ENCODE measurements at places on chromosomes 6 and 20.
A peak's percentile ranks its signal among the peaks of the same experiment; 100 is the strongest.

DNA sequence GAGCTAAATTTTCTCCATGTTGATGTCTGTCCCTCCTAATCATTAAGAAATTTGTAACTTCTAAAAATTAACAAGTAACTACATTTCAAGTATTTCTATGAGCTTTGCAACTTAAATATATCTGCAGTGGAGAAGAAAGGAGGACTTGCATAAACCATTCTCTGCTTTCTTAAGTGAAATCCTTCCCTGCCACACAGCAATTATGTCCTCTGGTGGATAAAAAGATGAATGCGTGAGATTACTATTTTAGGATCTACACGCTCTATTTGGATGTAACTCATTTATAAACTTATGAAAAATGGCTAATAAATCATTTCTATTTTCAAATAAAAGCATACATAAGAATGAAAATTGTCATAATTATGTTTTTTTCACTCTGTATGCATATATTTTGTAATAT is 338.0 kb upstream of the PTCHD4 start:
- DNase-seq, result no peak

GRCh38 chr6:133169901-133170300 is 71.3 kb upstream of the EYA4 start:
- DNase-seq, result no peak

DNA sequence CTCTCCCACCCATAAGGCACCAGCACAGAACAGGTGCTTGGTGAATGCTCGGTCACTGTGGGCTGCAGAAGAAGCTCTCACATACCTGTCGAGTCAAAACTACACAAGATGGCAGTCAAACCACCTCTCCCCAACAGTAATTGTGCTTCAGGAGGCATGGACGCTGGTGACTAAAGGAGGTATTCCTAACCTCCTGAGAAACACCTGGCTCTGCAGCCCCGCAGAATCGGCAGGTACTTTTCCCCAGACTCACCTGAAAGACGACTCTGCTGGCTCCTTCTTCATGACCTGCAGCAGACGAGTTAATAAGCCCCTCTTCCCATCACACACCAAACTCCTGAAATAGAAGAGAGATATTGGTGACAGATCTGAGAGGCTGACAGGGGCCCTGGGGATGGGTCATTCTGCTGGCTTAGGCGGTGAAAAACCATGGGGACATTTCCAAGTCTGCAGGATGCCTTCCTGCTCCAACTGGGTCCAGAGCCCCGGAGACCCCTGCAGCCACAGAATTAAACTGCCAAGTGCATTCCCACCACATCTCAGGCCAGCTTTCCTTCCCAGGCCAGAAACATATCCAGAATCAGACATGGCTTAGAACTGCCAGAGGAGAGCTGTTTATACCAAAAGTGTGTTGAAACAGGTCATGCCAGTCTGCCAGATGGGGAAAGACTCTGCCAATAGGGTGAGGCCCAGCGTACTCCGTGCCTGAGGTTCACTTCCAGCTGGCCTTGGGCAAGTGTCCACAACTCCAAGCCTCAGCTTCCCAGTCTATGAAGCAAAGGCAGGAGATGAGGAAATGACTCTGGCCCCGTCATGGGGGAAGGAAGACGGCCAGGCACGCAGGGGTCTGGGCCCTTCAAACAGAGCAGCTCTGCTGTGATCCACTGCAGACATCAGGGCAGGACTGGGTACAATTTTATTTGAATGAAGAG is 53.0 kb downstream of the MYH7B start:
- DNase-seq, result no peak

- DNase-seq, result no peak
These were observed 31.0 kb downstream of the TIAM2 start for GRCh38 chr6:155026022-155026705.

DNA sequence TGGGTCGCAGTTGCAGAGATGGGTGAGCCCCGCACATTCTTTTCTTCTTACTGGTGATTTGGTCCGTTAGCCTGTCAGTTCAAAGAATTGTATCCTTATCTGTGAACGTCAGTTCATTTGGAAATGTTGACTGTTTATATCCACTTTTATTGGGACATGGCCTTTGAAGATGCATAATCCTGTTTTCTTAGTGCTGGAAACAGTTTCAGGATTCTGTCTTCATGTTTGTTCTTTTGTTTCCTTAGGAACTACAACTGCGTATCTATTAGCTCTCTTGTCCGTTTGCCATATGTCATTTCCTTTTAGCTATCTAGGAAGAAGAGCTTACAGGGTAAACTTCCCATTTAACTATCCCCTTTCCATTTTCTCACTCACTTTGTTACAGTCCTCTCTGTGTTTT is 35.0 kb upstream of the TULP1 start:
- no peak for DNase-seq

GRCh38 chr6:130159956-130160355 is 62.8 kb downstream of the SAMD3 start:
- no peak for DNase-seq

DNA sequence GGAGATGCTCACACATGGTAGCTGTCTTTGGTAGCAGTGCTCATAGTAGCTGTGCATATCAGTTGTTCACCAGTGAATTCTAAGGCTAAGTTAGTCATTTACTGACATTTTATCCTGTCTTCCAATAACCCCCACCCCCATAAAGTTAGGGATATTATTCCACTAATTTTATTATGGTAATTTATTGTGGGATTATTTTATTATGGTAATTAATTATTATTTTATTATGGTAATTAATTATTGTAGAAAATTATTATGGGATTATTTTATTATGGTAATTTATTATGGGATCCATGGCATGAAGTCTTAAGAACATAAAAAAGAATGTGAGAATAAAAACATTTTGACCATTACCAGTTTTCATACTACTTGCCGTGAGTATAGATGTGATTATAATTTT is 406.5 kb downstream of the LAMA2 start:
- DNase-seq, result no peak

DNA sequence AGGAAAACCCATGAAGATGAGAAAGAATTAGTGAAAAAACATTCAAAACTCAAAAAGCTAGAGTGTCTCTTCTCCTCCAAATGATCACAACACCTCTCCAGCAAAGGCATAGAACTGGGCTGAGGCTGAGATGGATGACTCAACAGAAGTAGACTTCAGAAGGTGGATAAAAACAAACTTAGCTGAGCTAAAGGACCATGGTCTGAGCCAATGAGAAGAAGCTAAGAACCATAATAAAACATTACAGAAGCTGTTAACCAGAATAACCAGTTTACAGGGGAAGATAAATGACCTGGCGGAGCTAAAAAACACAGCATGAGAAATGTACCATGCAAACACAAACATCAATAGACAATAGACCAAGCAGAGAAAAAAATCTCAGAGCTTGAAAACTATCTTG is 904.1 kb upstream of the MANEA start:
- no peak for DNase-seq

DNA sequence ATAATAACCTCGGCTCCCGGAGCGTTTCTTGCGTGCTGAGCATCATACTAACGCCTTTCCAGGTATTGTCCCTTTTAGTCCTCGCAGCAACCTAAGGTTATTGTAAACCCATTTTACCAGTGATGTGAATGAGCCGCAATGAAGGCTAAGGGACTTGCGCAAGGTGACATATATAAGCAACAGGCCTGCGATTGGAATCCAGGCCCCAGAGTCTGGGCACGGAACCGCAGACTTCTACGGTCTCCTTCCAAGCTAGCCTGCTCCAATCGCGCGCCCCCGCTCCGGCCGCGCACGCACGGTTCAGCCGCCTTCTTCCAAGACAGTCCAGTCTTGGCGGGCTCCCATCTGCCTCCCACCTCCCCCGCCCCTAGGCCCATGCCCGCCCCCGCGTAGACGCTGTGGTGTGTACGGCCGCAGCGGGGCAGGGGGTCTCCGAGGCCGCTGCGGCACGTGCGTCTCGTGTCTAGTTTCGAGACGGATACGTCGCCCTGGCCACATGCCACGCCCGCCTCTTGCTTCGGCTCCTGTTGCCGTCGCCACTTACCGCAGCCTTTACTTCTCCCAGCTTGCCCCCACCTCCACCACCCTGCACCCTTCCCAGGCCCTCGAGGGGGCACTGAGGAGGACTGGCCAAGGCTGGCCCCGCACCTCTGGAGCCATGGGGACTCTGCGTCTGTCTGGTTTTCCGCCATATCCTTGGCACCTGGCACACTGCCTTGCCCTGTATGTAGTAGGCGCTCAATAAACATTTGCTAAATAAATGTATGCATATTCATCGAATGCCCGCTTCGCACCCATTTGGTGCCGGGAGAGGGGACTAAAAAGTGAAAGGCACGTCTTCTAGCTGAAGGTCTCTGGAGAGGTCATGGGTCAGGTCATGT is 855 bp upstream of the GFOD1 start:
- no peak for DNase-seq

DNA sequence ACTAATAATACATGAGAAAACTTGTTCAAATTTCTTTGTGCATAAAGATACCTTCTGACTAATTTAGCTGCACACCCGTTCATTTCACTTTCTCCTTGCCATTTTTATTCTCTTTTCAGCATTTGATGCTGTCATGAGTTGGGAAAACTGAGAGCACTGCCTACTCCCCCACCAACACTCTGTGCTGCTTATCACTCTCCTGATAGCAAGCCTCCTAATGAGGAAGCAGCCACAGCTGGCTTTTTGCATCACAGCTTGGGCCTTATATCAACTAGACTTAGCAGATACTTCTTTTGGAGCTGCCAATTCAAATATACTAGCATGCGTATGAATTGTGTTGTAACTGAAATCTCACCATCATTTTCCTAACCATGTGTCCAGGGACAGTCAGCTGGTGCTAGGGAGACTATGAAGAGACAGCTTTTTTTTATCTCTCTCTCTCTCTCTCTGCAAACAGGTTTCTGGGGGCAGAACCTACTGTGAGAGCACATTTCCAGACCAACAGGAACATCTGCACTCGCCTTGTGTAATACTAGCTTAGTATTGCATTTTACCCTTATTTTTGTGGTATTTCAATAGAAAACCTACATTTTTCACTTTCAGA is 699.0 kb downstream of the KHDRBS2 start:
- DNase-seq, result peak; percentile 24

- peak; percentile 44 for DNase-seq
These were observed 209.3 kb upstream of the CDH4 start for GRCh38 chr20:61042506-61043385.

DNA sequence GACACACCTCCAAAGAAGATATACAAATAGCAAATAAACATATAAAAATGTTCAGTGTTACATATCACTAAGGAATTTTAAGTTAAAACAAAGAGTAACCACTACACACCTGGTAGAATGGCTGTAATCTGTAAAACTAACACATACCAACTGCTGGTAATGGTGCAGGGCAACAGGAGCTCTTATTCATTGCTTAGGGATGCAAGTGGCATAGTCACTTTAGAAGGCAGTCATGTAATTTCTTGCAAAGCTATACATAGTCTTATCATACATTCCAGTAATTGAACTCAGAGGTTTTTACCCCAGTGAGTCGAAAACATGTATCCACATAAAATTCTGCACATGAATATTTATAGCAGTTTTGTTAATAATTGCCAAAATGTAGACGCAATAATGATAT is 906.8 kb upstream of the CITED2 start:
- DNase-seq, result no peak

DNA sequence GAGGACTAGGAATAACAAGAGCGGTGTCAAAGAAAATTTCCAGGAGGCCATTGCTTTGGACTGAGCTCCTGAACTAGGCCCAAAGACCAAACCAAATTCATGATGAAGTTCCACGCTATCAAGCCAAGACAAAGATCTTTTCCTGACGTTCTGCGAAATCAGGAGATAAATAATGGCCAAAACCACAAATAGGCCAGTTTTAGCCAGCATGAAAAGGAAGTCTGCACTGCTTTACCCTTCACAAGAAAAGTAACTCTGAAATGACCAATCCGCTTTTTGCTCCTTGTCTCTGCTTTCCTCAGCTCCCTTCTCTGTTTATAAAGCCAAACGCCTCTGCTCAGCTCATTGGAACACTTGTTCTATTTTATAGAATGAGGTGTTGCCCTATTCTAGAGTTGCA is 6.7 kb downstream of the NCOA5 start:
- peak; percentile 30 for DNase-seq

DNA sequence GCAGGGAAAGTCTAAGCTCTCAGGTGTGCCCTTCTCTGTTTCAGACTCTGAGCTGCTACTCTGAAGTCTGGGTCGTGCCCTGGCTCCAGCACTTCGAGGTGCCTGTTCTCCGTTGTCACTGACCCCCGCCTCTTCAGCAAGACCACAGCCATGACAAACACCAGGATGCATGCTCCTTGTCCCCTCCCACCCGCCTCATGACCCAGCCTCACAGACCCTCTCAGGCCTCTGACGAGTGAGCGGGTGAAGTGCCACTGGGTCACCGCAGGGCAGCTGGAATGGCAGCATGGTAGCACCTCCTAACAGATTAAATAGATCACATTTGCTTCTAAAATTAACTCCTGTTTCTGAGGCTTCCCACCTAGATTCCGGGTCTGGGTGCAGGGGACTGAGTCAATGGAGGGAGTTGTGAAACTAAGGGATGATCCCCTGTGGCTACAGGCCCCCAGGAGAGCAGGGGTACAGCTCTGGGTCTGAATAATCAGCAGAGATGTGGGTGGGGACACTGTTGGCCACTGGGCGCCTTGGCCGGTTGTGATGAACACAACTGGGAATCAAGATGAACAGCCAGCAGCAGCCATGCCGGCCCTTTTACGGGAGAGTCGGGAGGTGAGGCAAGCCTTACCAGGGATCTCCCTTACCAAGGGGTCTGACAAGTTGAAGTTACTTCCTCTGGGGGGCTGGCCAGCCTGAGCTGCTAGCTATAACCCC is 10.7 kb downstream of the CST7 start:
- no peak for DNase-seq

- no peak for DNase-seq
These were observed 7.5 kb downstream of the HMGN4 start for GRCh38 chr6:26545627-26546026.

DNA sequence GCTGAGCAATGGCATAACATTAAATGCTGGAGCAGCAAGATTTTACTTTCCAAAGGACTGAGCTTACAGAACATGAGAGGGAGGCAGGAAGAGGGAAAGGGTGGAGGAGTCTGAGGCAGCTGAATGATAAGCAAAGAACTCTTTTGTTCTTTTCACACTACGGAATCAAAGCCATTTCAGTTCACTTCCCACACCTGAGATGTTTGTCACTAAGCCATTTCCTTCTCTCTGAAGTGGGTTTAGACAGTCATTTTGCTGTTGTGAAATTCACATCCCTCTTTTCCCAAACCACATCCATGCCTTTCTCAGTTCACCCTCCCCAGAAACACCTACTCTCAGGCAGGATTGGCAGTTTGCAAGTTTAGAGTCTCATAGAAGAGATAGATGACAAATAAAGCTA is 267.9 kb downstream of the ADGRG6 start:
- no peak for DNase-seq

- DNase-seq, result no peak
These were observed 2.2 kb upstream of the FAM209A start for GRCh38 chr20:56522311-56522710.

- no peak for DNase-seq
These were observed 17.9 kb upstream of the TENT5A start for GRCh38 chr6:81770381-81770780.

- DNase-seq, result peak; percentile 56
These were observed 822 bp downstream of the ELOVL4 start for GRCh38 chr6:79946272-79947190.

GRCh38 chr6:40735121-40735520 is 148.0 kb upstream of the LRFN2 start:
- no peak for DNase-seq

- DNase-seq, result peak; percentile 10
These were observed 120.9 kb downstream of the COL12A1 start for GRCh38 chr6:75084872-75085381.

- no peak for DNase-seq
These were observed 466.5 kb downstream of the MMUT start for GRCh38 chr6:48996461-48997119.

Data from Ammon's horn (tissue), 1 donor.